ENCODE measurements at places on chromosomes 12 and 14. TPM values are rescaled to one million over a fixed set of nuclear protein-coding genes. Genes with fewer than 3 reads are reported as not detected.

Gene NFYB
- total RNA-seq, result 26.7 TPM

Gene B3GNT4
- total RNA-seq, result 5.1 TPM

Gene POU6F1
- 5.8 TPM for total RNA-seq

Gene SCFD1
- total RNA-seq, result 61.6 TPM

Gene SRGAP1
- 0.07 TPM for total RNA-seq

Gene CLEC6A
- total RNA-seq, result not detected

Gene SLCO1A2
- not detected for total RNA-seq

Gene PPP4R4
- total RNA-seq, result 0.63 TPM

Measured in activated CD8-positive, alpha-beta T cell treated with anti-CD3 and anti-CD28 coated beads for 36 hours (primary cell).